ENCODE measurements at places on chromosomes 13 and 19.

DNA sequence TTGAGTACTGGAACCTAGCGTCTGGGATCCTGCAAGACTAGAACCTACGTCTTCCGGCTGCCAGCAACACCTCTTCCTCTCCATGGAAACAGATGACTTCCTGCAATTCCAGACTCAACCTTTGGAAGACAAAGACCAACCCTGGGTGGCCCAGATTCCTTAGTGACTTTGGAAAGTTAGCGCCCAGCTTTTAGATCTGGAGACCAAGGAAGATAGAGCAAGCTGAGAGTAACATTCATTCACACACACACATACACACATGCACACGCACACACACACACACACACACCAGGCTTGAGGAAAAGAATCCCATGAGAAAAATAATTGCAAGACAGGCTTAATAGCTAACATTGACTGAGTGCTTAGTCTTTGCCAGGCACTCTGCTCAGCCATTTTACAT, 788.9 kb downstream of the UQCRFS1 start:
- DNase-seq, result no peak

- no peak for DNase-seq
Measured at GRCh38 chr19:30390356-30390988, 18.3 kb downstream of the ZNF536 start.

GRCh38 chr19:52957591-52957990, 5.1 kb downstream of the ZNF816 start:
- DNase-seq, result no peak

DNA sequence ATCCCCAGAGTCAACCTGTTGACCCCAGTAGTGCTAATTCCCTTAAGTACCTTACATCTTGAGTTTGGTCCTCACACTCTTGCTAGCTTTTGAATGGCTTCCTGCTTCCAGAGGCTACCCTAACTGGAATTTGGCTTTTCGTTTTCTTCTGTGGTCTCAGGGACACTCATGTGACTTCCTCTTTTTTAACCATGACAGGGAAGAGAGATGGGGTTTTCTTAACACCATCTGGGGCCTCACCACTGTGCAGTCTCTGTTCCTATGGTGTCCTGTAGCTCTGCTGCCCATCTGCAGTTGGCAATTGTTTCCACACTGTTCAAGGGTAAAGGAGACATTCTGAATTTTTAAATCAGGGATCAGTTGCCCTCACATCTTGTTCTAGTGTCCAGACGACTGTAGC, 66.7 kb downstream of the SLC10A2 start:
- DNase-seq, result no peak

GRCh38 chr19:19655641-19656343, 7.7 kb downstream of the ATP13A1 start:
- DNase-seq, result no peak

DNA sequence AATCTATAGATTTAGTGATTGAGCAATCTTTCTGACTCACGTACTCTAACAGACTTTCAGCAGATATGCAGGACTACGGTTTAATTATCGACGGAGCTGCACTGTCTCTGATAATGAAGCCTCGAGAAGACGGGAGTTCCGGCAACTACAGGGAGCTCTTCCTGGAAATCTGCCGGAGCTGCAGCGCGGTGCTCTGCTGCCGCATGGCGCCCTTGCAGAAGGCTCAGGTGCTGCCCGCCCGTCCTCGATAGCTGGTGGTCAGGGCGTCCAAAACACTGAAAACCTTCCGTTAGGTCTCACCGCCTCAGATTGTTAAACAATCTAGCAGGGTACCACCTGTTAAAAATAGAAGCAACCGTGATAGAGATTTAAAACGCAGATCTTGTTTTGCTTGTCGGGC, 113.2 kb upstream of the MCF2L start:
- no peak for DNase-seq

DNA sequence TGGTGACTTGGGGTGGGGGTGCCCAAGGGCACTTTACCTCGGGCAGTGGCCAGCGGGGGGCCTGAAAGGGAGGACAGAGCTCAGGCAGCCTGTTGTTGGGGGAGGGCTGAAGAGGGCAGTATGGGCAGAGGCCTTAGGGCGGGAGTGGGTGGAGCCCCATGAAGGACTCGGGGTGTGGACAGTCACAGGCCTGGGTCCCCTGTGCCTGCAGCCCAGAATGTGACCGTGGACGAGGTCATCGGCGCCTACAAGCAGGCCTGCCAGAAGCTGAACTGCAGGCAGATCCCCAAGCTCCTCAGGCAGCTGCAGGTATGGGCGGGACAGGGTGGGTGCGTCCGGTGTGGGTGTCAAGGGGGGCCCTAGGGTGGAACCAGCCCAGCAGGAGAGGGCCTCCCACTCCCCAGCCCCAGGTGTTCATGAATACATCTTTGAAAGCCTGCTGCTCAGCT, 22.5 kb downstream of the NKPD1 start:
- no peak for DNase-seq

- DNase-seq, result no peak
Measured at GRCh38 chr19:13095393-13095784, 7.3 kb downstream of the LYL1 start.

DNA sequence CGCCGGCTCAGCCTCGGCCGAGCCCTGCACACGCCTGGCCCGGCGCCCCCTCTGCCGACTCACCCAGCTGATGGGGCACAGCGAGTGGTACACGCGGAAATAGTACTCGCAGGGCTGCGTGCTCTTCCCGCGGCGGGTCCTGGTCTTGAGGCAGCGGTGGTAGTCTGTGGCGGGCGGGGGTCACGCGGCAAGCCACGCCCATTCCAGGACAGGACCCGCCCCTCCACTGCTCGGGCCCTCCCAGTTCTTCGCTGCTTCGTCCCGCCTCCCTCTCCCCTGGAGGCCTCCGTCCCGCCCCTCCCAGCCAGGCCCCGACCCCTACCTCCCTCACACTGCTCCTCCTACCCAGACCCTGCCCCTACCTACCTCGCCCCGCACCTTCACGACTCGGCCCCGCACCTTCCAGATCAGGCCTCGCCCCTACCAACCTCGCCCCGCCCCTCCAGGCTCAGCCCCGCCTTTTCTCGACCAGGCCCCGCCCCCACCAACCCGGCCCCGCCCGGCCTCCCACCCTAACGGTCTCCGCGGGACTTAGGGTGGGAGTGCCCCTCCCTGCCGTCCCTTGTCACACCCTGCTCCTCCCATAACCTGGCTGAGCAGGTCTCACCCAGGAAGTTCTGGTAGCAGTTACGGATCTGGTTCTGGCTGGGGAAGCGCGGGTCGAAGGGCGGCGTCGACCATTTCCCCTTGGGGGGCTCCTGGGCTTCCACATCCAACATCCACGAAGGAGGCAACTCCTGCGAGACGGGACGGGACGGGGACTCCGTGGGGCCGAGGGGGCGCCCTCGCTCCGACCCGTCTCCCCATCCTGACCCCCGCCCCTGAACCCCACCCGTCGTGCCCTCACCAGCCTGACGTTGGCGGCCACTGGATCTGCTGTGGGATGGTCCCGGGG, 469 bp downstream of the COX6B2 start:
- no peak for DNase-seq

DNA sequence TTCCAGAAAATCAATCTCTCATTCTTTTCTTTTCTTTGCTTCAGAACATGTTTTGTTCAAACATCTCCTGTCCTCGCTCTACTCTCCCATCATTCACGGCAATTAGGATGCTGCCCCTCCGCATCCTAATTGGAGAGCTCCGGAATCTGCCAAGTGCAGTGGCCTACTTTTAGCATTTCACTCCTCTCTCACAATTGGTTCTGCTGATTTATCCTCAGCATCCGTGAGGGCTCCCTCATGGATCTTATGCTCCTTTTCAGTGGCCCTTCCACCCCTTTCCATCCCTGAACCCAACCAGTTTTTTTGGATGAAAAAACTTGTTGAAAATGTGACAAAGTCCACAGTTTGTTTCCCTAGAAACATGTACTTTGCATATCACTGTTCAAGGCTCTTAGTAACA, 22.4 kb downstream of the AMER2 start:
- no peak for DNase-seq

GRCh38 chr19:44113138-44113783, at the start of gene ZNF225:
Gene ZNF225, plus strand, starts transcription at chr19:44113399. Its CDS starts 2,429 bp downstream, at chr19:44115828.
- DNase-seq, result peak; percentile 95

- DNase-seq, result no peak
Measured at GRCh38 chr13:18993884-18994660, 187.6 kb downstream of the TUBA3C start.

DNA sequence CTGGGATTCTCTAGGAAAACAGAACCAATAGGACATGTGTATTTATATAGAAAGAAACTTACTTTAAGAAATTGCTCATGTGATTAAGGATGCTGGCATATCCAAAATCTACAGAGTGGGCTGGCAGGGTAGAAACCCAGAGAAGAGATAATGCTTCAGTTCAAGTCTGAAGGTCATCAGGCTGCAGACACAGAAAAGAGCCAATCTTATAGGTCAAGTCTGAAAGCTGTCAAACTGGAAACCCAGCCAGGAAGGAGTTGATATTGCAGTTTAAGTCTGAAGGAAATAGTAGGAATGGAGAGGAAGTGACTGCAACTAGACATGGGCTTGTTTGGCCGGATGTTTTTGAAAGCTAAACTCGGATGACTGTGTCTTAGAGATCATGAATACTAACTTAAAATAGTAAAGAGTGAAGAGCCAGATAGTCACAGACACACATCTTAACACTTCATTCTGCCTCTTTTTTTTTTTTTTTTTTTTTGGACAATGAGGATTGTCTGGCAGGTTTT, 125.3 kb upstream of the GPC6 start:
- no peak for DNase-seq

DNA sequence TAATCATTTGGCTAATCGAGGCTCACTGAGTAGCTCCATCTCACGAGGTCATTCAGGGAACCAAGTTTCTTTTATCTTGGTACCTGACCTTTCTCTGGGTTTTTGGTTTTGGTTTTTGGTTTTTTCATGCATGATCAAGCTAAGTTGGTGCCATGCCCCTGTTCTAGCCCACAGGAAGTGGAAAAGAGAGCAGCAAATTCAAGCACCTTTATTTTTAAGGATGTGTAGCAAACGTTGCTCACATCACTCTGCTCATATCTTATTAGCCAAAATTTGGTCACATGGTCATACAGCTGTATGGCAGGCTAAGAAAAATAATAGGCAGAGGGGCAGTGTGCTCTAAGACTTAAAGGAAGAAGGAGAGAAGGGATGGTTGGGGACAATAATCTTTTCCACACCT, 593.5 kb downstream of the DIAPH3 start:
- DNase-seq, result no peak

DNA sequence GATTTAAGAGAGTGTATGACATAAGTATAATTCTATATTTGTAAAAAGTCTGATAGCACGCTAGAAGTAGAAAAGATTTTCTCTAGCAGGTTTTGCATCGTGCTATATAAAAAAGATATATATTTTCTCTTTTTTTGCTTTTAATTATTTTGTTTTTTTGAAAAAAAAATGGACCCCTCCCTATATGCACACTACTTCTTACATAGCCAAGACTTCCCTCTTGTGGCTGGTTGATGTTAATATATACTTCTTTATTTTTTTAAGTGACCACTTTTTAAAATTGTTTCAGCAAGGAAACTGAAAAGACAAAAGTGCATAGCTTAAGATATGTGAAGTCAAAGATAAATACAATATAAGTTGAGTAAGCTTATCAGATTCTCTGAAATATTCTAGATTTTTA, 1202.8 kb downstream of the DIAPH3 start:
- no peak for DNase-seq

GRCh38 chr19:12782424-12783290, 7.3 kb upstream of the HOOK2 start:
- DNase-seq, result peak; percentile 84

- DNase-seq, result no peak
Measured at GRCh38 chr19:45492137-45492626, 4.7 kb downstream of the RTN2 start.

GRCh38 chr13:43044720-43045301, 21.4 kb downstream of the DNAJC15 start:
- DNase-seq, result no peak

DNA sequence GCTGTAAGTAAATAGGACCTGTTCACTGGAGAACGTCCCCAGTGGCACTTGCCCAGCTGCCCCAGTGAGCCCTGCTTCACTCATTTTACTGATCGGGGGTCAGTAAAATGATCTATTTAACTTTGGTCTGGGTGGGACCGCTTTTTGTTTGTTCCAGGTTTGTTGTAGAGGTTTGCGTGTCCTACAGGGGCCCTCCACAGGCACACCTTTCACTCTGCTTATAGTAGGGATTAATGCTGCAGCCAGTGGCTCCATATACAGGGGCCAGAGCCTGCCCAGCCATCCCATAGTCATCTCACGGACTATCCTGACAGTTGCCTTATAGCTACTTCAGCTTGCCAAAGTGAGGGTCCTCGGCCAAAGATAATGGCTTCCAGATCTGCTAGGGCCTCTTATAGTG, 104.1 kb downstream of the DNAJC3 start:
- no peak for DNase-seq

DNA sequence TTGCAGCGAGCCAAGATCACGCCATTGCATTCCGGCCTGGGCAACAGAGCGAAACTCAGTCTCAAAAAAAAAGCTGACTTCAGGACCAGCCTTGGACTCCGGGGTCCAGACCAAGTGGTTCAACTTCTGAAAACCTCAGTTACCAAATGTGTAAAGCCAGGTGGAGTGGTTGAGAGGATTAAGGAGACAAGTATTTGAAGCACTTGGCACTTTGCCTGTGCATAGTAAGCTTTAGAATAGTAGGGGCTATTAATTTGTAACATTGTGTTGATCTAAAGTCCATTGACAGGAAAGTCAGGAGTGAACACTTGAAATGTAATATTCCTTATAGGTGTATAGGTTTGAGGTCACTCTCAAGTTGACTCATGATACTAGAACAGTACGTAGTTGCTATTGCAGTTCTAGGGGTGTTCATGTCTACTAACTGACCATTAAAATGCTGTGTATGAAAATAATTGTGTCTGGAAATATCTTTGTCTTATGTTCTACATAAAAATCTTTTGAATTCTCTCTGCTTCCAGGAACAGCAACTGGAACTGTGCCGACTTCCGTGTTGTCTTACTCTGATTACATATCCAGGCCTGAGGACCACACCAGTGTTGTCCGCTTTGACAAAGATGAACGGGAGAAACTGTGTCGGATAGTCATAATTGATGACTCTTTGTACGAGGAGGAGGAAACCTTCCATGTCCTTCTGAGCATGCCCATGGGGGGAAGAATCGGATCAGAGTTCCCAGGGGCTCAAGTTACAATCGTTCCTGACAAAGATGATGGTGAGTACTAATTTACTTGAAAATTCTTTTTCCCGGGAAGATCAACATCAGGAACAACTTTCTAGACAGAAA, 97.4 kb downstream of the FREM2 start:
- DNase-seq, result no peak
